NCI-H146 (cell line): ENCODE measurements at places on chromosomes 2 and 18.

GRCh38 chr18:56789004-56789888, 138.1 kb downstream of the WDR7 start:
- DNase-seq: peak; percentile 19

GRCh38 chr2:158042666-158043065, 59.0 kb upstream of the UPP2 start:
- no peak for DNase-seq

DNA sequence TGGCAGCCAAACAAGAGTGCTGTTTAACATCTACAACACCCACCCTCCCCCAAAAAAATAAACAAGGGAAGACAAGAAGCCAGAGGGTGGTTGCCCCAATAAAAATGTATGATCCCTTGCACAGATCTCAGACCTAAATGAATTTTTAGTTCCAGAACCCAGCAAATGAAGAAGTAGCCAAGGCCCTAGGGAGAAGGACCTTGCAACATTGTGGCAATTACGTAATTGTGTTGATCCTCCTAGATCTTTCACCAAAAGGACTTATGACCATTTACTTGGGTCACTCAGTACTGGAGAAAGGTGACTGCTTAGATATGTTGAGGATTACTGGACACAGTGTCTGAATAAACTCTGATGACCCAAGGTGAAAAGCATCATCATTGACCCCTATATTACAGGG, 1393.8 kb downstream of the LRP1B start:
- DNase-seq: no peak

- DNase-seq: no peak
Observed at GRCh38 chr2:161965994-161966393, 108.0 kb downstream of the DPP4 start.

DNA sequence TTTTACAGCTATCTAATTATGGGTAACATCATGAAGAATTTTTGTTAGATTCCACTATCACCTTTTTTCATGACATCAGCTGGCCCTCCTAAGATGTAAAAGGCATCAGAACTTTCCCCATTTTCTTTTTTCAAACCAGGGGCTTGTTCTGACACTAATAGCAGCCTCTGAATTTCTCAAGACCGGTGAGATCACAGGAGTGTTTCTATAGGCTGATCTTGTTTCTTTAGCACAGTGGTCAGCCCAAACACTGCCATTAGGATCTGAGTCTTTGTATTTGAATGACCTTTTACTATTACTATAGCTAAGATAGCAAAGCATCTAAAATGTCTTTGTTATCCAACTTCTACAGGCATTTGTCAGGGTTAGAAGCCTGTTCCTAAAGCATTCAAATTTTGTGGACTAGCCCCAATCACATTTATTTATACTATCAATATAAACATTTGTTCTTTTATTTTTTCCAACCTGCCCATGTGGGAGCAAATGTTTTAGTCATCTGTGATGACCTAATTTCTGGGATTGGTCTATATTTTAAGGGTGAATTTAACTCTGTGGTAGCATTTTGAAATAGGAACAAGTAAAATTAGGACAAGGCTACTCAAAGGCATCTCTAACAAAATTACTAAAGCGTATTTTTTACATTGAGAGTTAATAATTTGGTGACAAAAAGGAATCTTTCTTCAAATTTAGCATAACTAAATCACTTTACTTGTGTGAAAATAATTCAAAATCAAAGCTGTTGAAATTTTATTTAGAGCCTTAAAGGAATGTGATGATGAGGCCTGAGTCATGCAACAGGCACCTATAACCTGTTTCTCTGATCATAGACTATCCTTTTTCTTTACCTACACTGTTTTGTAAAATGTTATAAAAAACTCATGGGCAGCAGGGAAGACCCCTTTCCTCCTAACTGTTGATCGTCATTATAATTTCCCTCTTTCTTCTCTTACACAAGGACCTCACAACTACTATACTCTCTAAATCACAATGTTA, 39.3 kb downstream of the ZAP70 start:
- DNase-seq: no peak

GRCh38 chr18:71849407-71849806, 694.7 kb downstream of the CBLN2 start:
- DNase-seq: no peak

DNA sequence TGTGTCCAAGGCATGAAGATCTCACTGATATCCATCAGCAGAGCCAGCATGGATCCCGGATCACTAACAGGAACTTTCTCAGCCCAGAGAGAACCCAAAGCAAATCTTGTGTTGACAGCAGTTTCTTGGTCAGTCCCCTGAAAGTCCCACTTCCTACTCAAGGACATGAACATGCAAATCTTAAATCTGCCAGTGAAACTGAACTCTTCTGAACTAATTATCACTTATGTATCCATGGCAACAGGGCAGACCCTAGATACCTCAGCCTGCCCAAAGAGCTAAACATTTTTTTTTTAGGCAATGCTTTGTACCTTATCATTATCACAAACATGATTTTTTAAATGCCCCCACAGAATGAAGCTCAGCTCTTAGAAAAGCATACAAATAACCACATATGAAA, 127.8 kb upstream of the DDX18 start:
- DNase-seq: no peak

- DNase-seq: no peak
Observed at GRCh38 chr2:239073270-239073669, 225.4 kb downstream of the TWIST2 start.

- DNase-seq: peak; percentile 74
Observed at GRCh38 chr18:3526421-3527354, 76.7 kb downstream of the TGIF1 start.

DNA sequence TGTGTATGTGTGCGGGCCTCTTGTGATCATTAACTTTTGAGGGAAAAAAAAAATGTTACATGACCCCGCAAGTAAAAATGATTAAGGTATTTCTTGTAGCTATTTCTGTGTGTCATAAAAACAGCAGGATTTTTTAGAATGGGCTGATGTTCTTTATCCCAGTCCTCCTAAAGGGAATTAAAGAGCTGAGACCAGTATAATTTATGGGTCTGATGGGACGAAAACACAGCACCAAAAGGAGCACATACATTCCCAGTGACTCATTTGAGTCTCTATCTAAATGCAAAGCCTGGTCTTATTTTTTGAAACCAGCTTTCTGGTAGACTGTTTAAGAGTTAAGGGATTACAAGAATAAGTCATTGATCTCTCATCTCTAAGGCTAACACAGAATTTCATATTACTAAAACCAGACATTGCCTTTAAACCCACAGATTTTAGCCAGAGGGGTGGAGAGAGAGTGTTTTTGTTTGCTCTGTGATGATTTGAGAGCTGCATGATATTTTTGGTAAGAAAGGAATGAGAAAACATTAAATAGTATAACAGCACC, 342.3 kb upstream of the EPHA4 start:
- DNase-seq: no peak

- DNase-seq: no peak
Observed at GRCh38 chr2:189952536-189953109, 109.9 kb downstream of the MSTN start.

- DNase-seq: no peak
Observed at GRCh38 chr18:23986600-23987359, 27.8 kb upstream of the TTC39C start.

DNA sequence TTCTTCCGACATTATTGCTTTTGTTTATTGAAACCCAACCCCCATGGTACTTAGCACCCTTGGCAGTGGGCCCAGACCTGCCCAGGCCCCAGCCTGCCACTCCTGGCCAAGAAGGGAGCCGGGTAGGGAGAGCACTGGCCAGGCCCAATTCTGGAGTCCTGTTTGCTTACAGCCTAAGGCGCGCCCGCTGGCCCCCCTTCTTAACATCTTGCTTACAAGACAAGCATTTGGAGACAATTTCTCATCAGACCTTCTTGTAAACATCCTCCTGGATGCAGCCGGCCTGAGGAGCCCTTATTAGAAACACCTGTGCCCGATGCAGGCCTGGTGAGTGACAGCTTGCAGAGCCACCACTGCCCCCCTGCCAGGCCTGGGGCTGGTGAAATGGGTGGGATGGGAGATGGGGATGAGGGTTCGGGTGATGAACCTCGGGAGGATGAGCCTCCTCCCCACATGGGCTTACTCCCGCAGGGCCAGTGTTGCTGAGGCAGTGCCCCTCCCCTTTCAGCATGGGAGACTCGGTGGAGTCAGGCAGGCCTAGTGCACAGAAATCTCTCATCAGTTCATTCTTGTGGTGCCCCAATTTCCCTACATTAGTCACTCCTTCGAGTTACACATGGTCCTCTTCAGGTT, 217.5 kb downstream of the CYP26B1 start:
- peak; percentile 56 for DNase-seq

DNA sequence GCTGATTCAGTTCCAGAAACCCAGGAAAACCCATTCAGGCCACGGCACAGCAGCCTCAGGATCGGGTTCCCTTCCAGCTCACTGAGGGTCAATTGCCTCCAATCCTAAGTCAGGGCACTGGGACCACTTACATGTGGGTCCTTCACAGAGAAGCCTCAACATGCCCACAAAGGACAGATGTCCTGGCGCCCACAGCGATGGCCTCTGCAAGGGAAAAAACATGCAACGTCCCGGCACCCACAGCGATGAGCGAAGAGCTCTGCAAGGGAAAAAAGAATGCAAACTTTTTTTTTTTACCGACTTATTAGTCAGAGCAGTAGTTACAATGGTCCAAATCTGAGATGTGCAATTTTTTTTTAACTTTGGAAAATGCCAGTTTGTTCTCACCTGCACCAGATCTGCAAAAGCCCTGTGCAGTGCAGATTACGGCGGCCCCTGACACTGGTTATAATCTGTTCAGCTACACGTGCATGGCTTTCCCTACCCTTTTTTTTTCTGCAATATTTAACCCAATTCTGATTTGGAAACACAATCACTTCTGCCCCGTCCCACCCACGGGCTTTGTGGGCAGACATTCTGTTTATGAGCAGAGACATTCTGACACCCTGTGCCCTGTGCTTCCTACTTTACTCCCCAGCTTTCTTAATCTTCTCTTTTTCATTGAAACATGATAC, 159.3 kb upstream of the SALL3 start:
- DNase-seq: no peak

- no peak for DNase-seq
Observed at GRCh38 chr2:109638795-109639194, 24.6 kb downstream of the SOWAHC start.

DNA sequence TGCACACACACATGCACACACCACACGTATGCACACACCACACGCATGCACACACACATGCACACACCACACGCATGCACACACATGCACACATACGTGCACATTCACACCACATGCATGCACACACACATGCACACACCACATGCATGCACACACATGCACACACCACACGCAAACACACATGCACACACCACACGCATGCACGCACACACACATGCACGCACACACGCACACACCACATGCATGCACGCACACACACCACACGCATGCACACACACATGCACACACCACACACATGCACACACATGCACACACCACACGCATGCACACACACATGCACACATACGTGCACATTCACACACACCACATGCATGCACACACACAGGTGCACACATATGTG, 169.8 kb upstream of the SALL3 start:
- DNase-seq: no peak

GRCh38 chr18:62999921-63000320, 284.6 kb downstream of the PHLPP1 start:
- no peak for DNase-seq

GRCh38 chr18:741931-742512, 29.6 kb upstream of the ENOSF1 start:
- peak; percentile 63 for DNase-seq

DNA sequence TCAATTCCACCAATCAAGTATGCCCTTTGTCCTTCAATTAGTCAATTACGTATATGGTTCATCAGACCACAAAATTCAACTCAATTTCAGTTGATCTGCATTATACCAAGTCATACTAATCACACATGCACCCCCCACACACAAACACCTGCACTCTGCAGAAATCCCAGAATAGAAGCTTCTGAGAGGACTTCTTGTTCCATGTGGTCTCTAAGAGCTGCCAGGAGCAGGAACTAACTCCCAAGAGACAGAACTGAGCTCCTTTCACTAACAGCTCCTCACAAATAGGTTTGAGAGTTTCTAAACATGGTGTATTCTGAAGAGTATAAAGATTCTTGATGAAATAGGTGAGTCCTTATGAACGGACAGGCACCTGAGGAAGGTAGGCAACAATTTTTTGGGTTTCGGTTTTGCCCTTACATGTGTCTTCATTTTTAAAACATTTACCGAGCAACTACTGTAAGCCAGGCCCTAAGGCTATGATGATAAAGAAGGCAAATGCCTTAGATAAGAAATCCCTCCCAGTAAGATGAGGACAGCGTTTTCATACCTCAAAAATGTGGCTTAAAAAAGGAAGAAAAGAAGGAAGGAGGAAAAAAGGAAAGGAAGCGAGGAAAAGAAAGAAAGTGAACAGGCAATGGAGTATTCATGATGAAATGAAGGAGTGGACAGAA, 183.1 kb downstream of the PID1 start:
- DNase-seq: no peak

- DNase-seq: peak; percentile 77
Observed at GRCh38 chr18:32469691-32470459, 807 bp downstream of the GAREM1 start.

GRCh38 chr2:99085421-99085820, 56.1 kb upstream of the C2orf15 start:
- DNase-seq: peak; percentile 8

DNA sequence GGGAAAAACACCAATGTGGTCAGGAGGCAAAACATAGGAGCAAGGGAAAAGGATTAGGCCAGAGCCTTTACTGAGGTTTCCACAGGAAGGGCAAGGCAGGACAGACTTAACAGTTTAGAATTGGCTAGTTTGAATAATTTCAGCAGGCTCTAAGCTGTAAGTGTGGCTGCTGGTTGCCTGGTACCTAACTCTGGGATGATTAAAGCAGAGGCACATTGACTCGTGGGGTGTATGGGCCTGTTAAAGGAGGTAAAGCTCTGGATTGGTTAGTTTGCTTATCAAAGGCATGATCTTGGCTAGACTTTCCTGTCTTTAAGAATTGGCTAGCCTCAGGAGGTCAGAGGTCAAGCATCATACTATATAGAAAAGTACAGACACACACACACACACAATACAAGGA, 132.6 kb downstream of the SPAG16 start:
- DNase-seq: no peak

DNA sequence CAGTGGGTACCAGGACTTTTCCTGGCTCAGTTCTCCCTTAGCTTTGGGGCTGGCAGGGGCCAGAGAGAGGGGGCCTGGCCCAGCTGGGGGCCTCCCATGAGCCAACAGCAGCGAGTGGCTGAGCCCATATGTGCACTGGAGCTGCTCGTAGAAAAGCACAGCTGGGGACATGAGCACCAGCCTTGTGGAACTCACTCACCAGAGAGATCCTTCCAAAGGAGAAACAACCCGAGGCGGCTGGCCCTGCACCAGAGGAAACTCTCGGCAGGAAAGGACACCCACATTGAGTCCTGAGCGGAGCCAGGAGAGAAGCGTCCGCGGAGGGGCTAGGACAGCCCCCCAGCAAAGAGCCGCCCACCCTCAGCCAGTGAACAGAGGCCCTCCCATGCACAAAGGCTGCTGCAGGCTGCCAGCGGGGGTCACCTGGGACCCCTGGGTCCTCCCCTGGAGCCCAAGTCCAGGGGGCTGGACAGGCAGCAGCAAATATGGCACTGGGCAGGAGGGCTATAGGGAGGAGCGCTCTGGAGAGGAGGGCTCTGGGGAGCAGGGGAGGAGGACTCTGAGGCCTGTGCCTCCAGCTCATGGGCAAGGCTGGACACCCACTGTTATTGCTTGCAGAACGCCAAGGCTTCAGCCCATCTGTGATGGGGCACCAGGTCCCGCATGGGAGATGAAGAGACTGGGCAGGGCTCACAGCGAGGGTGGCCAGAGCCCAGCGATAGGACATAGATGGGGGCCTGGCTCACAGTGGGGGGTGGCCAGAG, 42.1 kb upstream of the SNED1 start:
- no peak for DNase-seq

- DNase-seq: peak; percentile 50
Observed at GRCh38 chr2:235551965-235552364, 58.1 kb downstream of the AGAP1 start.

GRCh38 chr2:231395188-231396057, at the start of gene B3GNT7:
B3GNT7 (plus strand) TSS chr2:231395710; CDS start chr2:231395804, 94 bp downstream.
- DNase-seq: no peak
